Thymus (tissue), 14 donors: ENCODE measurements at places on chromosomes 11 and 22.

GRCh38 chr11:27711725-27712124, 11.5 kb upstream of the BDNF start:
- DNase-seq: no peak

GRCh38 chr11:36578458-36578857, 10.7 kb downstream of the RAG1 start:
- DNase-seq: no peak

- no peak for DNase-seq
Measured at GRCh38 chr11:99739464-99740089, 718.8 kb downstream of the CNTN5 start.

- DNase-seq: no peak
Measured at GRCh38 chr11:33500332-33500731, 200.3 kb downstream of the C11orf91 start.

DNA sequence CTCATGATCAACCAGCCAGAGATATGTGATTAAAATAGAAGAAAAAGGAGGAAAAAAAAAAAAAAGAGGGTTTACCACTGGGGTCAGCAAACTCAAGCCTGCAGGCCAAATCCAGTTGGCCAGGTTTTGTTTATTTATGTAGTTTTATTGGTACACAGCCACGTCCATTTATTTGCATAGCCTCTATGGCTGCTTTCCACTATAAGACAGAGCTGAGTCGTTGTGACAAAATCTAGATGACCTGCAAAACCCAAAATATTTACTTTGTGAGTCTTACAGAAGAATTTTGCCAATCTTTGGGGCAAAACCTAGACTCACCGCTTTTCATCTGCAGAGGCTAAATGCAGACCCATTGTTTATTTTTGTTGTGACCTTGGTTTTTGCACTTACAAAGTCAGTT, 87.1 kb downstream of the TENM4 start:
- no peak for DNase-seq

DNA sequence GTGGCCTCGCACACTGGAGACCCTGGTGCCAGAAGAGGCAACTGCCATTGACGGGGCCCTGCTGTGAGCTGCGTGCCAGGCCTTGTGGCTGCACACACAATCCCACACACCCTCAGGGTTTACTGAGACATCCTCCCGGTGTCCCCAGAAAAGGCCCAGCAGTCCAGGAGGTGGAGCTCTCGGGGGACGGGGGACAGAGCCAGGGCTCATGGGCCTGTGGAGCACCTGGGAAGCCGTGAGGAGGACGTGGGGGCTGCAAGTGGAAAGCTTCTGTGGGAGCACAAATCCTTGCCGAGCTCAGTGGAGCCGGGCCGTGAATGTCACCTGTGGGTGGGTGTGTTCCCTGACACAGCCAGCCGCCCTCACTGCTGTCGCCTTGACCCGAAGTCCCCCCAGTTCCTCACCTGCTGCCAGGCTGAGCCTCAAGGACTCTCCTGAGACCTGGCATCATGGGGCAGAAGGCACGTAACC, 609.7 kb downstream of the TBC1D22A start:
- DNase-seq: no peak

- no peak for DNase-seq
Measured at GRCh38 chr11:116892374-116892773, 55.0 kb upstream of the APOA1 start.

GRCh38 chr11:69892237-69892985, 73.2 kb upstream of the FGF3 start:
- no peak for DNase-seq

DNA sequence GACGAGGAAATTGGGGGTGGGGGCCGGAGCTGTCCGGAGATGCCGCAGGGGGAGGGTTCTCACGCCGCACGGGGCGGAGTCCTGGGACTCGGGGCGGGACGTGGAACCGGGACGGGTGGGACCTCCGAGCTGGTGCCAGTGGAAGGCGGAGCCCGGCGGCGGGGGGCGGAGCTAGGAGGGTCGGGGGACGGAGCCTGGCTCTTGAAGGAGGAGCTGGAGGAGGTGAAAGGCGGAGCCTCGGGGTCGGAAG, 271 bp downstream of the FKBP2 start:
- no peak for DNase-seq

DNA sequence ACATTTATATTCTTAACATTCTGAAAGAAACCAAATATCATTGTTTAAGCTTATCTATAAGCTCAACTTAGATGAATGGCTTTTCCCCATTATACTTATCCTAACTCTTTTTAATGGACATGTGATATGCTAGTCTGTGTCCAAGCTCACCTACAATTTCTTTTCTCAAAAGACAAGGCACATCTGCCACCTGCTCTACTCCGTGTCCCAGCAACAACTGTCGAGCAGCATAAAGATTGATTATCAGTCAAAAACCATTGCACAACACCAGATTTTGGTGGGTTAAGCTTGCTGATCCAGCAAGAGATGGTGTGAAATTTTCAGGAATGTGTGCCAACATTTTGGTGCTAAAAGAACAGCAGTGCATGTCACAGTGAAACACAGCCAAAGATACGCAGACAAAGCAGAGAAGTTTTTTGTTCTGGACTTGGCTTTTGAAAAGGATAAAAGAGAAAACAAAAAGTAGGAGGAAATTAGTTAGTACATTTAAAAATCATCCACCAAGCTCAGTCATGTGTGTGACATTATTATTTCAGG, 65.8 kb downstream of the DCDC1 start:
- DNase-seq: no peak

DNA sequence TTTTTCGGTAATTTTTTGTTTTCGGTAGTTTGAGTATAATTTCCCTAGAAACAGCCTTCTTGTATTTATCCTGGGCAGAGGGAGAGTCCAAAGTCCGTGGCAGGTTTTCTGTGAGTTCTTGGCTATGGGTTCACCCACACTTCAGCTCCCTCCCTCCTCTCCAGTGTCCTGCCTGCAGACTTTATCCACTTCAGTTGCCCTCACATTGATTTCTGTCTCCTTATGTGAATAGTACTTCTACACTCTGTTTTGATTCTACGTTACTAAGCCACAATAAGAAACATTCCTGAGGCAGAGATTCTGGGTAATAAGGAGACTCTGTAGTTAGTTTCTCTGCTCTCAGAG, 868.6 kb downstream of the METTL15 start:
- DNase-seq: no peak

GRCh38 chr11:65834202-65834601, 439 bp downstream of the SNX32 start:
- no peak for DNase-seq

- no peak for DNase-seq
Measured at GRCh38 chr11:111395081-111395480, 16.0 kb upstream of the POU2AF1 start.

- no peak for DNase-seq
Measured at GRCh38 chr22:45034156-45034555, 24.4 kb upstream of the PHF21B start.

DNA sequence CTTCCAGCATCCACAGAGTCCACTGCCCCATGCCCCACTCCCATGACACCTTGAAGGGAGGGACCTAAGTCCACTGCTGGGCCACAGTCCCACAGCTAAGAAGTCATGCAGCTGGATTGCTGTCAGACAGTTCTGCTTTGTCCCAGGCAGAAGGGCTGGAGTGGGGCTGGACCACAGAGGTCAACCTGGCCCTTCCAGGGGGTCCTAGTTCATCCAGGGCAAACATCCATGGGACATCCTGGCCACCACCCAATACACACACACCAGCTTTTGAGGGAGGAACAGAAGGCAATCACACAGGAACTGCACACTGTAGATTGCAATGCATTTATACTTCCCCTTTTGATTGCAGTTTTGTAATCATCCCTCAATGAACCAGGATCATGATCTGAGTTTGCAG, 11.3 kb upstream of the APOL4 start:
- no peak for DNase-seq

DNA sequence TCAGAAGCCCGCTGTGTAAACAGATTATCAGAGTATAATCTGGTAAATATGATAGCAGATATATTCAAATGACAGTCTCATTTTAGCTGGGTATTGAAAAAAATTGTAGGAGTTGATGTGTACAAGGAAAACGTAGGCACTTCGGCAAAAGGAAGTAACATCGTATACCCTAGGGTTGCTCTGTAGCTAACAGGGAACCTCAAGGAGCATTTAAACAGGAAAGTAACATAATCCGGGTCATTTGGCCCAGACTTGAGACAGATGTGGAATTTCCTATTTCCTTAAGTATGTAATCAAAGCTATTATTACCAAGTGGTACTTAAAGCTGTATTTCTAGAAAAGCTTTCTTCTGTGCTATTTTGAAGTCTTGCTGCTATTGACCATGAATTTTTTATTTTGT, 215.6 kb downstream of the DDX10 start:
- DNase-seq: no peak

GRCh38 chr22:49906071-49906798, 12.0 kb downstream of the ALG12 start:
- no peak for DNase-seq

- no peak for DNase-seq
Measured at GRCh38 chr22:24024354-24024753, 13.2 kb downstream of the CABIN1 start.

DNA sequence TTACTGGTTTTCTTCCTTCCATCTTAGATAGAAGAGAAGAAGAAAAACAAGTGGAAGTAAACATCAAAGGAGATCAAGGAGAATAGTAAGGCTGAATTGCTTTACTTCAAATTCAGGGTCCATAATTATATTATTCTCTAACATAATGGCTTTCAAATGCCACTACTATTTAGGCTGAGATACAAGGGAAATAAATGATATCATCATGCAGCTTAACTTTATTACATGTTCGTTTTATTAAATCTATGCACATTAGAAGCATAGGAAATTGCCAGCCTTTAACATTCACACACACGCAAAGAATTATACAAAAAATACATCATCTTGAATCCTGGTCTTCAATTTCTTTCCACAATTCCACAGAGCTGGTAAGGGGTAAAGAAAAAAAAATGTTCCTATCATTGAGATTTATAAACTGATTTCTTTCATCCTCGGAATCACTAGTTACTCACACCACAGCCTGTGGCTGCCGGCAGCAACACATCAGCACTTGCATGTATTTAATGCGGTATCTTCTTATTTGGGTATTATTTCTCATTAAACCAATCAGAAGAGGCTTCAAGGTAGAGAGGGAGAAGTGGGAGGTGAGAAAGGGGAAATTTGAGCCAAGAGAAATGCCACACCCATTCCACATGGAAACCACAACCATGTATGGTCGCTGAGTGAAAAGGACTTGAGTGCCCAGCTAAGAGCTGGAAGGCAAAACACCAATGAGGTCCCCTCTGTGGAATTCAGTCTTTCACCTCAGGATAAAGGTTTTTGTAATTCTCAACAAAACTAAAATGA, 26.3 kb downstream of the SYTL2 start:
- DNase-seq: no peak

DNA sequence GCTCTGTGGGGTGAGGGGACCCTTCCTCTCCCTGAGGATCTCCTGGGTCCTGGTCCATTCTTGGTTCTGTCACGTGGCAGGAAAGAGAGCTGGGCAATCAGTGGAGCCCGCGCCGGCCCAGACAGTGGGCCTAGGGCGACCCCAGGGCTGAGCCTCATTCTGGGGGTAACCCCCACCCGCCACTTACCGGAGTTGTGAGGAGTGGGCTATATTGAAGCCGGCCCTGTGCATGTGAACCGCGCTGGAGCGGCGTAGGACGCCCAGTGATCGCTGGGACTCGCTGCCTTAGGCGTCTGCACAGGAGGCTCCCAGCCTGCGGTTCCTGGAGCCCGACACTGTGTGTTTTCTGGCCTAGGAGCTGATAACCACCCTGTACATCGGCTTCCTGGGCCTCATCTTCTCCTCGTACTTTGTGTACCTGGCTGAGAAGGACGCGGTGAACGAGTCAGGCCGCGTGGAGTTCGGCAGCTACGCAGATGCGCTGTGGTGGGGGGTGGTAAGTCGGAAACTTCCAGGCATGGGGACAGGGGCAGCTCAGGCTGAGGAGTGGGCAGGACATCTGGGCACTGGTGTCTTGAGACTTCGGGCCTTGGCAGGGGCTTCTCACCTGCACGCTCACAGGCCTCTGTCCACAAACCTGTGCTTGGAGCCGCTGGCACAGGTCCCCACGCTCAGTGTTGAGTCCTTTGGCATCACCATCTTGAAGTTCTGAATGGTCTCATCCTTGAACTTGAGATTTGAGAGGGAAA, 127.1 kb downstream of the KCNQ1OT1 start:
- DNase-seq: no peak

DNA sequence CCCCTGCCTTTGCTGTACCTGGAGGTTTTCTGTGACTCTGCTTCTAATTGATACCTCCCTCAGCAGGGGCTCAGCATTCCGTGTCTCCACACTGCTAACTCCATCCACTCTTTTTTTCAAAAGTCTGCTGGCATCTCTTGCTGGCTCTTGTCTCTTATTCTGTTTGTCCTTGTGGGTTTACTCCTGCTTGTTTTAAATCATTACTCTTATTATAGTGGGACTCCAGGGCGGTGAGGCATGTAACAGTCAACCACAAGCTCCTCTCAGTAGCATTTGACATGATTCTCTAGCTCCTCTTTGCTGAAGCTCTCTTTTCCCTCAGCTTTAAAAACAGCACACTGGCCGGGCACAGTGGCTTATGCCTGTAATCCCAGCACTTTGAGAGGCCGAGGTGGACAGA, 260.2 kb upstream of the NARS2 start:
- no peak for DNase-seq

GRCh38 chr11:62392506-62392905, 26.3 kb upstream of the SCGB1A1 start:
- DNase-seq: no peak

GRCh38 chr11:131924001-131924400, 553.6 kb downstream of the NTM start:
- no peak for DNase-seq

DNA sequence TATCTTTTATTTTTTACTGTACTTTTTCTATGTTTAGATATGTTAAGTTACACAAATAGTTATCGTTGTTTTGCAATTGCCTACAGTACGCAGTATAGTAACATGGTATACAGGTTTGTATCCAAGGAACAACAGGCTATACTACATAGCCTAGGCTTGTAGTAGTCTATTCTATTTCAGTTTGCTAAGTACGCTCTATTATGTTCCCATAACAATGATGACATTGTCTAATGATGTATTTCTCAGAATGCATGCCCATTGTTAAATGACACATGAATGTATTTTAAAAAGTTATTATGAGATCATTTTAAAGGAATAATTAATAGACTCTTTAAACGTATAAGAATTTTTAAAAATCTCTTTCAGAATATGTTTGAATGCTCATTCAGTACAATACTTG, 696.7 kb upstream of the CCDC90B start:
- DNase-seq: no peak

DNA sequence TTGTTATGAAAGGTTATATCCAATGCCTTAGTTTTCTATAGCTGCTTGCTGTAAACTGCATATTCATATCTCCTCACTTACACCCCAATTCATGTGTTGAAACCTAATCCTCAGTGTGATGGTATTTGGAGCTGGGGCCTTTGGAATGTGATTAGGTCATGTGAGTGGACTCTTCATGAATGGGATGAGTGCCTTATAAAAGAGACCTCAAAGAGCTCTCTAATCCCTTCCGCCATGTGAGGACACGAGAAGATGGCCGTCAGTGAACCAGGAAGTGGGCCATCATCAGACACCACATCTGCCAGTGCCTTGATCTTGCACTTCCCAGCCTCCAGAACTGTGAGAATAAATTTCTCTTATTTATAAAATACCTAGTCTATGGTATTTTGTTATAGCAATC, 79.3 kb downstream of the CYP2R1 start:
- DNase-seq: no peak
